Stimulated activated CD4-positive, alpha-beta T cell treated with anti-CD3 and anti-CD28 coated beads, Interleukin-2, amount 100 ng/mL, for 24 hours (primary cell): ENCODE measurements at places on chromosomes 16 and 17.

- peak; percentile 56 for DNase-seq
Measured at GRCh38 chr16:70476272-70477020, 22.1 kb downstream of the FCSK start.

GRCh38 chr17:4480929-4481898 lies 17.5 kb upstream of the SPNS2 start:
- DNase-seq = peak; percentile 44

GRCh38 chr17:57379237-57379894 lies 123.0 kb downstream of the MSI2 start:
- DNase-seq = peak; percentile 20

GRCh38 chr17:28397687-28398279 lies 8.2 kb downstream of the SLC46A1 start:
- DNase-seq = no peak

DNA sequence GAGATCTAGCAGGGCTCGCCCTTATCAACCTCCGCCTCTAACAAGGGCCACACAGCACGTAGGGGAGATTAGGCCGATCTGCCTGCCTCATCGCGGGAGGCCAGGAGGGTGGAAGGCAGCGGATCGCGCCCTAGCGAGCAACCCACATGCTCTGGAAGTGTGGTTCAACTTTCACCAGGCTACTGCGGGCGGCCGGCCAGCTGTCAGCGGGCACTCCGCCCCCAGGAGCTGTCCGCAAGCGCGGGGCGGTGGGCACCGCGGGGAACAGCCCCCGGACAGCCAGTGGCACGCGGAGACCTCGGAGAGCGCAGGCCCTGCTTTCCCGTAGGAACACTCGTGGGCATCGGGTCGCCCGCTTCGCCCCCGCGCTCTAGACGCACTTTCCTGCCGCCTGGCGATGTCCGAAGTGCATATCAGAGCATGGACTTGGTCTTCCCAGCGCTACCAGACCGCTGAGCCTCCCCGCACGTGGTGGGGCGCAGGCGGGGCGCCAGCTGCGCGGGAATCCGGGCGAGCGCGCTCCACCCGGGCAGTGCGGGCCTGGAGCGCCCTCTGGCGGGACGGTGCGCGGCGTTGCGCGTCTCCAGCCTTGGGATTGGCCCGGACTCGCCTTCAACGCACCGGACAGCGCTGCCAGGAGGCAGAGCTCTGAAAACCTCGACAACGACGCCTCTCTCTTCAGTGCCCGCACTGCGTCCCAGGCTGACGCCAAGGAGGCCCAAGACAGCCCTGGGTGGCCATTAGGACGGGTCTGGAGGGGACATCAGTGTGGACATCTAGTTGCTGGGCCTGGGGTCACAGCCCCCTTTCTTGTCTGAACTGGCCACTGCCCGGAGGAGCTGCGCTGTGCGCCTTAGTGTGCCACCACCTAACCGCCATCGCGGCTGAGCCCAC lies 3.6 kb upstream of the ZNHIT3 start:
- peak; percentile 90 for DNase-seq

DNA sequence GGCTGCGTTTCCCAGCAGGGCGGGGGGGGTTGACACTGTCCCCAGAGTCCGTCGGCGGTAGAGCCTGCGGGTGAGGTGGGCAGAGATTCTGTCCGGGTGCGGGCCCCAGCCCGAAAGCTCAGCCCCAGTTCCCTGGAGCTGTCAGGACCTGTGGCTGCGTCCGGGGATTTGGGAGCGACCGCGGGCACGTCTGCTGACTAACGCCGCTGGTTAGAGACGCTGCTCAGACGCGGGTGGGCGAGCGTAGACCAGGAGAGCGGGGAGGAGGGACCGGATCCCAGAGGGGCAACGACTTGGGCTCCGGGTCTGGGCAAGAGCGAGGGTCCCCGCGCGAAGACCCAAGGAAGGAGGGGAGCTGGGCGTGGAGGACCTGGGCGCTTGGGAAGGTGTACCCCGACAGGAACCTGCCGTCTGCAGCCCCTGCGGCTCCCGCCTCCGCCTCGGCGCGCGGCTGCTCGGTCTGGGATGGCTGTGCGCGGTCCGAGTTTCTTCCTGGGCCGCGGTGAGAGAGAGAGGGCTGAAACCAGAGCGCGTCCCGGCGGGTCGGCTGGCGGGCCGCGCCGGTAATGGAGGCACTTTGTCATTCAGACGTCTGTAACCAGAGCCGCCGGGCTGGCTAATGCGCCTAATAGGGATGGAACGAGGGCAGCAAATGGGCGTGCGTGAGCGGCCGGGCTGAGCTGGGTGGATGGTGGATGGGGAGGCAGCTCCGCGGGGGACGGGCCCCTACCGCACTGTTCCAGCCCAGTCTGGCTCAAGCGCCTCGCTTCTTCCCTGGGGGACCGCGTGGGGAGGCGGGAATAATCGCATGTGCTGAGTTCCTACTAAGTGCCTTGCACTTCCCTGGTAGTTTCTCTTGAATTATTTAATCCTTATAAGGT lies 2.3 kb downstream of the NGFR start:
- DNase-seq = peak; percentile 32
